CD4-positive, alpha-beta T cell treated with Interleukin-15 for 4 hours (primary cell): ENCODE measurements at places on chromosomes 1 and 21.

DNA sequence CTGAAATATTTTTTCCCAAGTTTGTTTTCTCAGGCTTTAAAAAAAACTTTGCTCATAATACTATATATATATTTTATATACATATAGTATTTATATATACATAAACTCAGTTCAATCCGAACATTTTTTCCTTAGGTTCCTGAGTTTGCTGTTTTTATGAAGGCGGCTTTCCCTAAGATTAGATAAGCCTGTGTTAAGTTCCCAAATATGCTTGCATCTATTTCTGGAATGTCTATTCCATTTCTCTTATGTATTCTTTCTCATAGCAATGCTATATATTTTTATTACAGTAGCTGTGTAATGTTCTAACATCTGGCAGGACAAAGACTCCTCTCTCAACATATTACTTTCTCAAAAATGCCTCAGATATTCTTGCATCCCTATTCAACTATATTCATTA lies 45.9 kb downstream of the ADSS2 start:
- DNase-seq: no peak

DNA sequence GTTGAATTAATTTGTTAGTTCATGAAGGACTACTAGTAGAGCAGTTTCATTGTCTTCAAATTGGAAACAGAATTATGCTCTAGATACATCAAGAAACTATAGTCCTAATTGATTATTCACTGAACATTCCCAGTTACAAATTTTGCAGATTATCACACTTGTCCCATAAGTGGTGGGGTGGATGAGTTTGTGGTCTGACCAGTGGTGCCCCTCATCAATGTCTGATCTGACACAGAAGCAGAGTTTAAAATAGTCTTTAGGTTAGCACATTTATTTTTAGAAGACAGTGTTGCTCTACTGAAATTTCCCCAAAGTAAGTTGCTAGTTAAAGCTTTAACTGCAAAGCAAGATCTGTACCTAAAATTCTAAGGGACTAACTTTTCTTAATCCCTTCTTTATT lies 42.9 kb downstream of the INKA2 start:
- DNase-seq: no peak

- DNase-seq: no peak
These were observed 150.1 kb downstream of the CDC7 start for GRCh38 chr1:91650764-91651163.

- no peak for DNase-seq
These were observed 19.4 kb downstream of the MECR start for GRCh38 chr1:29211086-29212030.

DNA sequence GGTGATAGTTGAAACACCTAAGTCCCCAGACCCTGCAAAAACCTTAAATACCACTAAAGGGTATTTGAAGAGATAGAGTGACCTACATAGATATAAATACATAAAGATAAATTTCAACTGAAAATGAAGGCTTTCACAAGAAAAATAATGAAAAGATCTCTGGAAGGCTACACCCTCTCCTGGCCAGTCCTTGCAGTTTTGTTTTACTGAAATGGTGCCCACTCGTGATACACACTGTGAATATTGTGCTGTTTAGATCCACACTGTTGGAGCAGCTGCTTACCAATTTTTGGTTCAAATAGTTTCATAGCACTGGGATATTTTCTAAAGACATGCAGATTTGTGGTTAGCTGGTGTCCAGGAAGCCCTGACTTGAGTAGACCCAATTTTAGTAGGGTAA lies 31.5 kb upstream of the RNF187 start:
- no peak for DNase-seq

GRCh38 chr1:83964153-83964552 lies 34.8 kb downstream of the TTLL7 start:
- DNase-seq: no peak

DNA sequence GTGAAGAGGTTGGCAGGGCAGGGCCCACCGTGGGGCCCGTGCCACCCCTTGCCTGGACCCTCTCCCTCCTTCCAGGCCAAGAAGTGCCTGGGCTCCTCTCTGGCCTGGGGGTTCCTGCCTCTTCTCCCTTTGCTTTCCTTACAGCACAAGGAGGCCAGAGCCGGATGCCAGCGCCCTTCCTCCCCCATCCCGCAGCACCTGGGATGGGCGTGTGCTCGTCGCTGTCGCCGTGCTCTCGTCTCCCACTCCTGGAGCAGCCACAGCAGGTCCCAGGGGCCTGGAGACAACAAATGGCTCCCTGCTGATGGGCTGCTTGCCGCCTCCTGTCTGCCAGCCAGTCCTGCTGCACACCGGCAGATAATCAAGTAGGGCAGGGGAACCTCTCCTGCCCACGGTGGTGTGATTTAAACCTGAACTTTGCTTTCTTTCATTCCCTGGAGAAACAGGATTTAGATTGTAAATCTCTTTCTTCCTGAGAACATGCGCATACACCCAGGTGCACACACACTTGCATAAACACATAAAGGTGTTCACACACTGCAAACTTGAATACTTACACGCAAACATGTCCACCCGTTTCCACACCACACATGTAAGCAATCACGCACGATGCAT lies 50.8 kb upstream of the POU3F1 start:
- no peak for DNase-seq

DNA sequence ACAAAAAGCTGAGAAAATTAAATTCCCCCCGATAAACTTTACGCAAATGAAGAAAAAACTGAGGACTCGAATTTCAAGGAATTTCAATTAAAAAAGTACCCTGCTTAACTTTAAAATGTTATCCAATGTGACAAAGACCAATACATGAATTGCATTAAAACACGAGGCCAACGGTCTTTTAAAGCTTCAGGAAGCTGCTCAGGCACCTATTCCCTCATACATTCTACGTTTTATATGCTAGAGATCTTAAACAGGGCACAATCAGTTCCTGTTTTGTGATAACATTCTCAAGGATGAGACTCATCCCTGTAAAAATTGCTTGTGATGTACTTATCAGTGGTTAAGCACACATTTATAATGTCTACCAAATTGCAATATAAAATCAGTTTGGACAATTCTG lies 3.0 kb downstream of the YOD1 start:
- no peak for DNase-seq

GRCh38 chr1:186429017-186429416 lies 31.9 kb downstream of the PDC start:
- no peak for DNase-seq

- no peak for DNase-seq
These were observed 178.6 kb downstream of the GPR52 start for GRCh38 chr1:174626031-174627025.
